ENCODE measurements at places on chromosomes 16 and 17. TPM values are rescaled to one million over a fixed set of nuclear protein-coding genes. Genes with fewer than 3 reads are reported as not detected.

- H3K36me3 ChIP-seq: peaks cover 38% of the 10 kb centered on the region
- DNase-seq: no peak
- H3K27ac ChIP-seq: no peak overlapping the region
- no peak overlapping the region for H3K4me3 ChIP-seq
Measured at GRCh38 chr16:2054543-2055245, 6.9 kb downstream of the TSC2 start.

The HSD11B2 gene
- 0.86 TPM for total RNA-seq

DNA sequence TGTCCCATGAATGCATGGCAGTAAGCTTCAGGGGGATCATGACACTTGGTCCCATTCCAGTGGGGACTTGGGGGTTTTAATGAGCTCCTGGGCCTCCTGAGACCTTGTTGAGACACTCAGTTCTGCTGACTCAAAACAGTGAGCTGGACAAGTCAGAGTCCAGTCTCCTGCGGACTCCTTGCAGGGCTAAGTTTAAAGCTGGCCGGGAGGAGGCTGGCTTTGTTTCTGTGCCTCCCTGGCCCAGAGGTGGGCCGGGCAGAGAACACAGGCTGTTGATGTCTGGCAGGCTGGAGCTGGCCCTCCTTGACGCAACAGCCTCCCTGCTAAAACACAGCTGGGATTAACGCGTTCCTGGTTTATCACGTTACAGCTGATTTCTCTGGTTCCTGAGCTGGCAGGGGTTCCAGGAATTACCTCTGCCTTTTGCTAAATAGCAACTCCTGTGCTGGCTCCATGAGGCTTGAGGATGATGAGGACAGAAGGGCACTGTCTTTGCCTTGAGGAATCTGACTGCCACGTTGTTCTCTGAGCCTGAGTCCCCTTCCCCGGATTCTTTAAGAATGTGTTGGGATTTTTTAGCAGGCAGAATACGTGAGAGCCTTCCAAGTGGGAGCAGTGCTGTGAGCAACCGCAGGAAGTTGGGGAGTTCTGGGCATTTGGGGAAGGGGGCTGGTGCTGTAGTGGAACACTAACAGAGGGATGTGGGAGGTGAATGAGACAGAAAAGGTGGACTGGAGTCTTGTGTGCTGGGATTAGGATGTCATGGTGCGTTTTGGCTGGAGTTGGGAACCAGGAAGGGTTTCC is 2.0 kb downstream of the GPT2 start:
- H3K27ac ChIP-seq: peak overlapping the region; percentile 90
- peaks cover 26% of the 10 kb centered on the region for H3K4me1 ChIP-seq
- peak overlapping the region; percentile 73 for H3K4me3 ChIP-seq
- H3K36me3 ChIP-seq: peaks cover 8% of the 10 kb centered on the region

DNA sequence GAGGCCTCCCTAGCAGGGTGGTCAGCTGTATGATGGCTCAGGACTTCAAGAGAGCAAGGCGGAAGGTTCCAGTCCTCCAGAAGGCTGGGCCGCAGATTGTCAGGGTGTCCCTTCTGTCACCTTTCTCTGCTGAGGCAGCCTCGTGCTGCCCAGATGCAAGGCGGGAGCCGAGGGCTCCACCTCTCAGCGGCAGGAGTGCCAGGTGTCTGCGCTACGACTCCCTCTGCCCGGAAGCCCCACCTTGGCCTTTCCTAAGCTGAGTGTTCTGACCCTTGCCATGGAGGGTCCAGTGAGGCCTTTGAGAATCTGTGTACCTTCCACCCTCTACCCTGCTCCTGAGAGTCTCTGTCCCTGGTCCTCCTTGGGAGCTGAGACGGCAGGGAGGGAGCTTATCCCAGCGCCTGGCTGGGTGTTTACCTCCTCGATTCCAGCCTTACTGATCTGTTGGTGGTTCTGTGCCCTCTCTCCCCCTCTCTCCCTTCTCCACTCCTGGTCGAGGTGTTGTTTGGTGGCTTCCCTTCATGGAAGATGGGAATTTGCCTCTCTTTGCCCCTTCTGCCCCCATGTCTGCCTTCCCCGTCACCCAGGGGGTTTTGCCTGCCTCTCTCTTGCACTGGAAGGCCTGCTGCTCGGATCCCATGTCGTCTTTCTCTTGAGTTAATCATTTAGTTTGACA is 2.2 kb upstream of the ZNF750 start:
- H3K27me3 ChIP-seq: no peaks in the 10 kb centered on the region
- DNase-seq: no peak
- no peak overlapping the region for H3K4me3 ChIP-seq
- H3K36me3 ChIP-seq: peaks cover 4% of the 10 kb centered on the region

The WNT9B gene
- total RNA-seq: not detected
